AG09309 (cell line): ENCODE measurements at places on chromosomes 12 and 14.

DNA sequence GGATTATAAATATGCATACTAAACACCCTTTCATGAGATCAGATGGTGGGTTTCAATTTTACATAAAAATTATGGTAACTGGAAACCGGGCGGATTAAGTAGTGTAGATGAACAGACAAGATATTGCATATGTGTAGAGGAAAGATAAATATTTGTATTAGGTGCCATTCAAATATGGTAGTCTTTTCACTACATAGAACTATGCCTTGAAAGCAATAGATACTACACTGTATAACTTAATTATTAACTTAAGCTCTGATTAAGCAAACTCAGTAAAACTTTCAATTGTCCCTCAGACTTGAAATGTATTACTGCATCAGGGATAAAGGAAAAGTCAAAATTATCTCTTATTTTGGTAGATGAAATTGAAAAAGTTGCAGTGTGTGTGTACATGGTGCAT lies 1.9 kb downstream of the PTPN21 start:
- DNase-seq, result no peak

DNA sequence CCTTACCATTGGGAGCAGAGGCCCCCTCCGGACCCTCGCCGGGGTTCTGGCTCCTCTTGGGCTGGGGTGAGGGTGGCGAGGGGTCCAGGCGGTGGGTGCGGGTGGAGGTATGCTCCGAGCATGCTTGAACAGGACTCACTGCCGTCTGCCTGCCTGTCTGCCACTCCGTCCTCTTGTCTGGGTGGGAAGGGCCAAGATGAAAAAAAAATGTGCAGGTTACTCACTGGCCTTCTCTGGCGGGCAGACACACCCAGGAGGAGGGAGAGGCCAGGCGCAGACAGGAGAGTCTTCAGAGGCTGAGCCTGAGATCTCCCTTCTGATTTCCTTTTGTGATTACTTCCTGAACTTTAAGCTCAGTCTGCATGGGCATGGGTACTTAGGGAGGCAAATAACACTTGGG lies 76.1 kb downstream of the STON2 start:
- DNase-seq, result no peak

- no peak for DNase-seq
These were observed at the start of gene LPAR5 for GRCh38 chr12:6635856-6636531. Gene LPAR5 (minus strand): TSS chr12:6635959. CDS start chr12:6621248, 14,711 bp downstream.

DNA sequence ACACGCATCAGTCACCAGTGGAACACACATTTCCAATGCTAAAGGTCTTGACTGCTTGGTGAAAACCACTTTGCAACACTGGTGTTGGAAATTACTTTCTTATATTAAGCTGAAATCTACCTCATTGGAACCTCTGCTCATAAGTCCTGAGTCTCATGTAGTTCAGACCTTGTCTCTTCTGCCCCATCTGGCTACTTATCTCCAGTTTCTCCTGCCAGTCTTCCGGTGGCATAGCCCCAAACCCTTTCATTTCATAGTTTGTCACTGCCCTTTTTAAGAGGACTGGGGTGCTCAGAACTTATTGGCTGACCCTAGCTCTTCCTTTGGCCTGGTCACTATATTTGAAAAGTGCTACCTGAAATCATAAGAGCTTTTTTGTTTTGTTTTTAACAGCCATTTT lies 43.7 kb downstream of the HELB start:
- DNase-seq, result no peak

DNA sequence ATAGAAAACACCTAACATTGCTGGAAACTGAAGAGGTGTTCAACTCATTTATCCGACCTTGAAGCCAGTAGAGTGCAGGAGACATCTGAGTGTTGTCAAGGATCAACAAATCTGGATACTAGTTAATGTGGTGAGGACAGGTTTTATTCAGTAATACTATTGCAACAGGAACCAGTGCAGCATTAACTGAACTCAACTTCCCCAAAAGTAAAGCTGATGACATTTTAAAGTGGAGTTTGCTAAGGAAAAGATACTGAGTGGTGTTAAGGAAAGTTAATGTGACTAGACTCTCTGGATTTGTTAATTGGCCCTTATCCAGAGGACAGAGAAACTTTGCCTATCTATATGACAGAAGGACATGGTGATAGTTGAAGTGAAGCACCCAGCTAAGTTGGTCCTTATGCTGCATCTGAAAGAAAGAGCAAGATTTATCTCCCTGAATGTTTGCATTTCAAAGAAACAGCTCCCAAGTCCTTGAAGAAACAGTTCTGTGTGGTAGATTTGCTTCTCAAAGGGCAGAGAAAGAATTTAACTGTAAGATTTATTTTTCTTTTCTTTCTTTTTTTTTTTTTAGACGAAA lies 1.2 kb upstream of the CLEC7A start:
- DNase-seq, result no peak

- DNase-seq, result no peak
These were observed 345.7 kb upstream of the SFSWAP start for GRCh38 chr12:131364903-131365820.

DNA sequence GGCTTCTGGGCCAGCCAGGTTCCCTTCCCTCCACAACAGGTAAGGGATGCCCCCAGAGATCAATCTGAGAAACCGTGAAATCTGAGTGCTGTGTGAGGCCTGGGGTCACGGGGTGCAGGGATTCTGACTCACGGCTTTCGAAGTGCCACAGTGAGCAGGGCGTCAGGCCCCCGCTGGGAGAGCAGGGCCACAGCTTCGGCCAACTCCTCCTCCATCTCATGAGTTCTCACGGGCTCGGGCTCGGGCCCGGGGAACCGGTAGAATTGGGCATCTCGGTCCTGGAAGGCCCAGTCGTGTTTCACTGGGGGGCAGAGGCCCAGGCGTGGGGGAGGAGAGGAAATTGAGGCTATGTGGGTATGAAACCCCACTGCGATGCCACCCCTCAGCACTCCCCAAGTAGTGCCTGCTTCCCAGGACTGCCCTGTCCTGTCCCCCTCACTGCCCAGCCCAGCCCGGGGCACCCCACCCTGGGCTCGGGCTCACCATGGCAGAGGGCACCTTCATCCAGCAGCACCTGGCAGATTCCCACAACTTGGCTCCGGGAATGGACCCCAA lies 7.7 kb downstream of the RAPGEF3 start:
- no peak for DNase-seq

DNA sequence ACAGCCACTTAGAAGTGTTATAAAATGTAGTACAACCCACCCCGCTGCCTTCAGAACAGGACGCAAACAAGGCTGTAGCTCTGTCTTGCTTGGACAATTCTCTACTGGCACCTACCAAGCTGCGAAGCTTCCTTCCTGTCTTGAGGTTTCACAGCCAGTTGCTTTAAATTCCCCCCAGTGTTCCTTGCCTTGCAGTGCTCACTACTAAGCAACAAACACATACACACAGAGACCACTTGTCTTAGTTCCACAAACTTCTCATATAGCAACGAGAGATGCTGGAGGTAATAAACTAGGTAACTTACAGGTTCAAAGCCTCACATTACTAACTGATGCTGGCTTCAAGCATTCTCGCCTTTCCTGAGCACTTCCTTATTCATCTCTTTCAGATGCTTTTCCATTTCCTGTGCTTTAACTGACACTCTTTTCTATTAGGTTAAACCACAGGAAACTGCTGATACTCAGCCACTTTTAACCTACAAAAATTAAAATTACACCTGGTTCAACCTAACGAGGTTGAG lies 91.5 kb upstream of the PTGDR start:
- DNase-seq, result no peak

DNA sequence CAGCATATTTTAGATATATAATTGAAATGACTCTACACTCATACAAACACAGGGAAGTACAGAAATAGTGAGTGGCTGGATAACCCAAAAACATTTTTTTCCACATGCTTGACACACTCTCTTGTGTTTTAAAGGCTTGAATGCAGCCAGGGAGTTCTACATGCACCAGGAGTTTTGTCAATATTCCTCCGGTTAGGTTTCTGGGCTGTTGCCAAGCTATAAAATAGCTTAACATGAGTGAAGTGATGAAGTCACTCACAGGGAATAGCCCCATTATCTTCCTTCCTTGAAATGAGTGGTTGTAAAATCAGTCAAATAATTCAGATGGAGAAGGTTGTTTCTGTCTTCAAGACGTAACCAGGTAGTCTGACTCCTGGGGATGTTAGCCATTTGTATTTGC lies 582.7 kb downstream of the SLC6A15 start:
- no peak for DNase-seq

GRCh38 chr14:44745371-44745770 lies 216.4 kb downstream of the KLHL28 start:
- DNase-seq, result no peak

DNA sequence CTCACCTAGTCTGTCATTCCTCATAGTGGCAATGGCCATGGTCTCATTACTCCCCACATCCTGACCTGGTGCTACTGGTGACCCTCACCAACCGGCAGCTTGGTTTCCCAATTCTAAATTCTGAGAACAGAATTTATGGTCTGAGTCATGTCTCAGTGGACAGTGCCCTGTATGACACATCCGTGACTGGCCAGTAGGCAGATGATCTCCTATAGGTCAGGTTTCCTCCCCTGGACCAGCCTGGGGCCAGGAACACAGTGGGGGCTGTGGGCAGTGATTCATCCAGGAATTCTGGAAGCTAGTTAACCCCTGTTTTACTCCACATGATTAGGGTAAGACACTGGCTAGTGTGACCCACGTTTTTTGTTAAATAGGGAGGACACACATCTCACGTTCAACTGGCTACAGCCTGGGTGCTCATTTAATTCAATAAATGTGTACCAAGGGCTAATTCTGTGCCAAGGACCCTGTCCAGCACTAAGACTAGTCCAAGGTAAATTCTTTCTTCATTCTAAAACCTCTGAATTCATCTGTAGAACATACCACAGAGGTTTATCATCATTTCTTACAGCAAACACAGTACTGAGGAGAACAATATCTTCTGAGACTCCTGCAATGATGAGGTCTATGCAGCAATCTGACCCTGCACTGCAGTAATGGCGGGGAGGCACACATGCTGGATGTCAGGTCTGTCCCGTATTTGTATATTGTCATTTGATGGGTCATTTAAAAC lies 249.6 kb upstream of the TBX3 start:
- peak; percentile 79 for DNase-seq

DNA sequence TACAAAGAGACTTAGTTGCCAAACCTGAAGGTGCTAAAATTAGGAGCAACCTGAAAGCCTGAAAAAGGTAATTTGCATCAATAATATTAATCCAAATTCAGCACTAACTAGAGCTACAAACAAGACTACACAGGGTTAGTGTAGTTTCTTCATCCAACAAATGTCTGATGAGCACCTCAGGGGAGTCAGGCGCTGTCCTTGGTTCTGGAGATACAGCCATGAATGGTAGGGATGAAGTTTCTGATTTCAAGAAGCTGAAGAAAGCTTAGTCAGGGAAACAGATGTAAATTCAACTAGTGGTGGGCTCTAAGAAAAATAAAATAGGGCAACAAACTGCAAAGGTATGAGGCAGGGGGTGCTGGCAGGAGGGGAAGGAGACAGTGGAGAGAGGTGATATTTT lies 266.3 kb downstream of the GLT1D1 start:
- no peak for DNase-seq

DNA sequence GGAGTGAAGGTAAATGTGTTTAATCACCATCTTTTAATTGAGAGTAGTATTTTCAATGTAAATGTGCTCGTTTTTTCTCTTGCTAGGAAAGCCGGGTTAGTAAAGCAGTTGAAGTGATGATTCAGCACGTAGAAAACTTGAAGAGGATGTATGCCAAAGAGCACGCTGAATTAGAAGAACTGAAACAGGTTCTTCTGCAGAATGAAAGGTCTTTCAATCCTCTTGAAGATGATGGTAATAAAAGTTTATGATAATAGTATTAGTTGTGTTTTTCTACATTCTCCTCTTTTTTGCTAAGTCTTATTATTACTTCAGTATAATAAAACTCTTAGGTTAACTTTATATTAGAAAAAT lies 93.9 kb downstream of the DNAI7 start:
- no peak for DNase-seq

GRCh38 chr12:16473610-16474326 lies 126.3 kb downstream of the MGST1 start:
- DNase-seq, result no peak

GRCh38 chr12:6452245-6452943 lies 552 bp downstream of the TAPBPL start:
- no peak for DNase-seq

- no peak for DNase-seq
These were observed 365.1 kb downstream of the DPF3 start for GRCh38 chr14:72528863-72529175.

DNA sequence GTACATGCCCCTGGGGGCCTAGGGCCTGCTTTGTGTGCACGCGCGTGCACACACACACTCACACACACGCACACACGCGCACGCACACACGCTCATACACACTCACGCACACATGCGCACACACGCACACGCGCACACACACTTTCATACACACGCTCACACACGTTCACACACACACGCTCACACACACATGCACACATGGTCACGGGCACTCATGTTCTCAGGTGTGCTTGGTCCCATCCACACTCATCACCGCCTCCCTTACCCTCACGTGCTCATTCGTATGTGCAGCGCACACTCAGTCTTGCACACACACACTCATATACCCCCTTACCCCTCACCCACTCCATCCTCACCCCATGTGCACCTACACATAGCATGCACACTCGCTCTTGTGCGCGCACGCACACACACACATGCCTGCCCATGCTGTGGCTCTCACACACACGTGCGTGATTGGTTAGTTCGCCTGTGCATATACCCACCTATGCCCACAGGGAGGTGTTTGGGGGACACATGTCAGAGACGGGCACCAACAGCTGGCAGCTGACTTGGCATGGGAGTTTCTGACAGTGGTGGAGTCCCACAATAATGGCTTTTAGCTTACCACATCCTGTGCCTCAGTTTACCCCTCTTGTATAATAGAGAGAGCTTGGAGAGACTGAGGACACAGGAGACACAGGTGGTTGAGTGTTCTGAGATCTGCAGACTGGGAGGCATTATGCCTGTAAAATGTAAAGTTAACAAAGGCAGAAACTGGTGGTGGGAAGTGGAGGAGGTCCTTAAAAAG lies 28.7 kb downstream of the TSPAN9 start:
- no peak for DNase-seq

- no peak for DNase-seq
These were observed 645 bp downstream of the JDP2 start for GRCh38 chr14:75428230-75429104.

- no peak for DNase-seq
These were observed 28.7 kb upstream of the MDM2 start for GRCh38 chr12:68779280-68779679.

DNA sequence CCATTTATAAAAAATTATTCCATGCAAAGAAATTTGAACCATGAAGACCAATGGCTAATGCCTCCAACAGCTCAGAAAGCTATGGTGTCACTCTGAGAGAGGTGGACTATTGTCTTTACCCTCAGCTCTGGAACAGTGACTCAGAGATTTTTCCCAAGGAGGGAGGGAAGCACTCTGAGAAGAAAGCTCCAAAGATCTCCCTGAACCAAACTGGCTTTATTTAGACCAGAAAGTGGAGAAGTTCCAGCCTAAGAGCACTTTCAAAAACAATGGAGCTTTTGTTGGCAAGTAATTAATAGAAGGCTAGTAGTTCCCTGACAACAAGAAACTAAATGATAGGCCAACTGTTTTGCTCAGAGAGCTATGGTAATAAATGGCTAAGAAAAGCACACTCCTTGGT lies 599.9 kb upstream of the MDGA2 start:
- DNase-seq, result no peak
